ENCODE measurements at places on chromosomes 7 and 10.
A peak's percentile ranks its signal among the peaks of the same experiment; 100 is the strongest.

GRCh38 chr7:103811997-103812396, 177.5 kb downstream of the RELN start:
- DNase-seq, result no peak

- no peak for DNase-seq
Measured at GRCh38 chr10:8544057-8544380, 489.5 kb downstream of the GATA3 start.

DNA sequence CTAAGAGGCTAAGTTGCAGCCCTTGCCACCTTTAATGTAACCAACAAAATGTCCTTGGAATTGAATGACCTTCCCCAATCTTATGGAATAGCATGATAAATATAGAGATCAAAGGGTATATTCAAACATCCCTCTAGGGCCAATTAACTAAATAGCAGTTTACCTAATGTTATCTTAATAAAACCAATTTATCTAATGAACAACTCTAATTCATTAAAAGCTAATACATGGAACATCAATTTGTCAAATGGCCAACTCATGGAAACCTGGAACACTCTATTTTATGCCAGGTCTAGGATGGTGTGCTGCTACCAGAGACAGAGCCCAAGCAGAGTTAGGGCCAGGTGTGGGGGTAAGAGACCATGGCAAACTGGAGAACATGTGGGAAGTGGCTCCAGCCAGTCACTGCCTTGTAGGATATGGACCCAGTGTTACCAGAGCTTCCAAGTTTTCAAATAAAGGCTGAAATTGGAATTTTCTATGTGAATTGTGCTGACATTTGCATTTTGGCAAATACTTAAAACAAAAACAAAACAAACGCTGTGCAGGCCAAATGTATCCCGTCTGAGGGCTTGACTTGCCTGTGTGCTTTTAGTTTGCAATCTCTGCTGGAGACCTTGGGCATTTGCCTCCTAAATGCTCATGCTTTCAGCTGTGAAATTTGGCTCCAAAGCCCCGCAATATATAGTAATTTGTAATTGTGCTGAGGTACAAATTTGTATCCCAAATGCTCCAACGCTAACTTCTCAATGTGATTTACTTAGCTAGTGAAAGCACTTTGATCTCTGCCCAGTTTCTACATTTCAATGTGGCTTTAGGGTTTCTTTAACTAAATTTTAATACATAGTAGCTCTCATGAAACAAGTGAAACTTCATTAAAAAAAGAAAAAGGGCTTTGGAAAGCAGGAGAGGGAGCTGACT, 55.1 kb downstream of the CPED1 start:
- DNase-seq, result no peak

DNA sequence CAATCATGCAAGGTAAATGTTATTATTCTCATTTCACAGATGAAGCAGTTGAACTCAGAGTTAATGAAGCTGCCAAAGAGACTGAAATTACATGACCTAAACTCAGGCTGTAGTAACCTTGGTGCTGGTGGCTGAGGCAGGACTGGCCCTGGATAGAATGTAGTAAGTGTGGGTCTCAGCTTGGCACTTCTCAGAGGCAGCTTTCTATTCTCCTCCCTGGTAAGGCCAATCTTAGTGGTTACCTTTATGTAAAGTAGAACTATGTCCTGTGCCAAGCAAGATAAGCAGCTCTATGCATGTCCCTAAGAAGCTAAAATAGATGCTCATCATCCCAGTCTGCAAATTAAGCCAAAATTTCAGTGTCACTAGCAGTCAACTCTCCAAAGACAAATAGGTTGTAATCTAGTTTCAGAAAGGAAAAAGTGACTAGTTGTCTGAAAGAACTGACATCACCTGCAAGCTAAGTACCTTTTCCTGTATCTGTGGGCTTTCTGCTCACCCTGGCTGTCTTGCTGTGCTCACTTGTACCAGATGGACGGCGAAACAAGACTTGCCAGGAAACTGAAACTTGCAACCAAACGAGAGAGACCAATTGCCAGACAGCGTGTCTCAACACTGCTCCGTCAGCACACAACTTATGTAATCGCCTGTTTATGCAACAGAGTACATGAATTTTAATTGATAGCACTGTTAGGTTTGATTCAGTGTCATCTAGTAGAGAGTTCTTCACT, 43.7 kb downstream of the CH25H start:
- no peak for DNase-seq

GRCh38 chr10:8534096-8534495, 479.6 kb downstream of the GATA3 start:
- DNase-seq, result no peak

DNA sequence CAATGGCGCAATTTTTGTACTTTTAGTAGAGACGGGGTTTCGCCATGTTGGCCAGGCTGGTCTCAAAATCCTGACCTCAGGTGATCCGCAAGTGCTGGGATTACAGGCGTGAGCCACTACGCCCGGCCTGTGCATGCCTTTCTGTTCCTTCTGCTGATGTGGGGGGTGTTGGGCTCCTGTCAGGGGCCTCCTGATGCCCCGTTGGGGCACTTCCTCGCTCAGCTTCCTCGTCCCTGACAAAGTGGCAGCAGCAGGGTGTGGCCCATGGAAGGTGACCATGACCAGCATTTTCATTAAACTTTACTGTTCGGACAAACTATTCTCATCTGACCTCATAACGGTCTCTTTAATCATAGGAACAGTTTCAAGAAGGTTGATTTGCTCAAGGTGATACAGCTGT, 69.4 kb downstream of the TBXAS1 start:
- DNase-seq, result no peak

- DNase-seq, result no peak
Measured at GRCh38 chr7:70935854-70936253, 196.1 kb upstream of the GALNT17 start.

DNA sequence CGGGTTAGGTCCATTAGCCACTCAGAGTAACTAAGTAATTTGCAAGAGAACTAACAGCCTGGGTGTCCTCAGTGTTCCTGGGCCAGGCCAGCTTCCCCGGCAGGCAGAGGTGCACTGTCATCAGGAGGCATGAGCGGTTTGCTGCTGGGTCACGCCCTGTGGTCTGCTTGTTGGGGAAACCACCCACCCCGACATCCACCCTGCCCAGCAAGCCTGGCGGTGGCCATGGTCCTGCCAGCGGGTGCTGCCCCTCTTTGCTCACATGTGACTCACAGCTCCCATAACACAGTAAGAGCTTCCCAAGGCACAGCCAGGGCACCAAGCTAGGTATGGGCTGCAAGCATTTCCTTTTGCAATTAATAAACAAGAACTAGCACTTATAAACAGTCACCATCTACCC, 75.9 kb downstream of the RGS10 start:
- no peak for DNase-seq

DNA sequence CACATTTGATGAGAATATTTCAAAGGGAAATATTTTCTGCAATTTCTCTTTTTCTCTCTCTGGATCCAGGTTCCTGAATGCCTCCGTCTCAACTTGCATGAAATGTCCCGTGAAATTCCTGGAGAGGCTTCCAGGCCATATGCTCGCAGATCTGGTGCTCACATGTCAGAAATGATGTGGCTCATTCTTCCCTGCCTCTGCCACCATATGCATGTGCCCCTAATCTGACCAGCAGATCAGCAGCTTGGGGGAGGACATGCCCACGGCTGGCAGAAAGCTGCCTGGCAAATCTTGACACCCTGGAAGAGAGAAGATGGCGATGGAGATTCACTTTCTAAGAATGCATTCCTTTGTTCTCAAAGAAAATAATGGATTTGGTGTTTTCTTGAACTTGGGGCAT, 490.7 kb downstream of the RPS24 start:
- no peak for DNase-seq

DNA sequence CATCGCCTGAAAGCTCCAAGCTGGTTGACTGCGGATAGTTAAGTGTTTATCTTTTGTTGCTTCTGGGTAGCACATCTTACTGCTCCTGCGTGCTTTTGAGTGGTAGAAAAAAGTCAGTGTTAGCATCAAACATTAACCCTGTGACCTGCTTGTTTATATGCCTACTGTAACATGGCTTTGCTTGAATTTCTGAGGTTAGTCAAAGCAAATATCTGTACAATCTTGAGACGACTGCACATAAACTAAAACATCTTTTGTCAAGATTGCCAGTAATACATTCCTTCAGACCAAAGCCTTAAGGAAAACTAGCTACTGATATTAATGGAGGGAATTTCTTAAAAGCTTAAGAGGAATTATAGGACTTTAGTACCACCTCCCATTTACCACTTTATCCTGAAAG, 163.7 kb downstream of the BAMBI start:
- DNase-seq, result no peak

GRCh38 chr10:43688348-43688892, 39.7 kb upstream of the ZNF32 start:
- no peak for DNase-seq

GRCh38 chr10:48309711-48310226, 3.3 kb downstream of the MAPK8 start:
- peak; percentile 44 for DNase-seq

Measured in keratinocyte (primary cell).